Ovary (tissue), 10 donors: ENCODE measurements at places on chromosomes 5 and 9. TPM values are rescaled to one million over a fixed set of nuclear protein-coding genes. Genes with fewer than 3 reads are reported as not detected.

Gene KIF4B
- total RNA-seq: not detected

Gene PAEP
- total RNA-seq: 8.8 TPM

DNA sequence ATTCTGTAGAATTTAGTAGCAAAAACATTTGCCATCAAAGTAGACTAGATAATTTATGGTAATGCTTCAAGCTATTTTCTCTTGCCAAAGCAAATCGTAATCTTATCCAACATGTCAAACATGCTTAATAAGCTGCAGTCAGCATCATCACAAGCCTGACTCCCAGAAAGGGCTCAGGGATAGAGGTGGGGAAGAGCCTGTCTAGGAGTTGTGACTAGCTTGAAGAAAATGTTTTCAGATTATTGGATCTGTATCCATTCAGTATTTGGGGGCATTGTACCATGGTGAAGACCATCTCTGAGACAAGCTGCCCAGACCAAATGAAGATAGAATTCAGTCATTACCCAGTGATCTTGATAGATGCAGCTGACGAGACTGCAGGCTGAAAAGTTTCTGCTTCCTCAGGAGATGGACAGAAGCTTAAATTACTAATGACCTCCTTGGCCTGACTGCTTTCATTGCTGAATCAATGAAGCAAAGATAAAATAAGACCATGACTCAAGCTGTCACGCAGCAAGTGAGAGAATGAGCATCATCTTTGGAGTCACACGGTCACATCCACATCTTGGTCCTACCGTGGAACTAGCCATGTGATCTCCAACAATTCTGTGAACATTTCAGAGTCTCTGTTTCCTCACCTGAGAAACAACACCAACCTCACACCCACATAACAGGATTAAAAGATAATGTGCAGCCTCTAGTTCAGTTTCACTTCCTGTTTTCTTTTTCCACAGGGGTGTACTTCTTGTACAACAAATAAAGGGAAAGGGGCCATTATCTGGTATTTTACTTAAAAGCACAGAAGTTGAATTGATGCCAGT lies 9.4 kb downstream of the ERAP2 start:
- DNase-seq: no peak

DNA sequence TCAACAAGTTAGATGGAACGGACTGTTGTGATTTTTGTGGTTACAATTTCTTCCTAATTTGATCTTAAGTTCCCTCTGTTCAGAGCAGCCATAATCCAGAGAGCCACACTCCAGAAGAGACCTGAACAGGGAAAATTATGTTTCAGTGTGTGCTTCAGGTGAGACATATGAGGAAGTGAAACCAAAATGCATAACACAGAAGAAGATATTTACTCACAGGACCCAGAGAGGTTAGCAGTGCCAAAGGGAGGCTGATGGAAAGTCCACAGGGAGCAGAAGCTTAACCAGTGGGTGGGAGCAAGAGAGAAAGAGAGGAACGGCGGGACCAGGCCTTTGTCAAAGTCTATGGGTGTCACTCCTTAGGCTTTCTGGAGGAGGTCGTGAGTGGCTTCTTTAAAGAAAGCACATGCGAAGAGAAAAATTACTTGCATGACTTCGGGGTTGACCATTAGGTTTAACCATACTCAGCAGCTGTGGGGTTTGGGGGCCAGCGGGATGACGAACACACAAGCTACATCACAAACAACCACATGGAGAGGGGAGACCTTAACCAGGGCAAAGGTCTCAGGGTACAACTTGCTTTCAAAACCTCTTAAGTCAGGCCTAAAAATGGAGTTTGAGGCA lies 141.4 kb downstream of the MED10 start:
- no peak for DNase-seq

Gene STPG3
- total RNA-seq: not detected

GRCh38 chr5:71969460-71969859 lies 137.8 kb upstream of the MAP1B start:
- DNase-seq: no peak

DNA sequence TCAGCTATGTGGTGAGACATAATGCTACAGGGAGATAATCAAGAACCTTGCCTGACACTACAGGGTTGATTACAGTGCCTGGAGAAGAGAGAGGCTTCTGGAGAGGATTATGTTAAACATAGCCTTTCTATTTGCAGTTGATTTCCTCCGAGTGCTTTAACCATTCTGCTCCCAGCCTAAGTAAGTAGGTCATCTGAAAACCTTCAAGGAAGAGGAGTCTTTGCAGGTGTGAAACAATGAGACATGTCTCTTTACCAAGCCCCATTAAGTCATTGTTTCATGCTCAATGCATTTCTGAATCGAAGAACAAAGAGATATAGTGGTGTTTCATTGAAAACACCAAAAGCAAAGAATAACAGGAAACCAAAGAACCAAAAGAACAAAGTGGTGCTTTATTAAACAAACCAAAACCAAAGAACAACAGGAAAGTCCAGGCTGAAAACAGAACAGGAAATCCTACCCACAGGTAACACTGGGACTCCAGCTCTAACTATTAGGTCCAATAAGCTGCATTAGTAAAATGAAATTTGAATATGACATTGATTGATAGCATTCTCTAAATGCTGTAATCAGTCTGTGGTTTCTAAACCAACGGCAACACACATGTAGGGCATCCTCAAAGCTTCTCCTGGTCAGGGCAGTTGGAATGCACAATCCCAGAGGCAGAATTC lies 113.3 kb upstream of the SPATA31D4 start:
- no peak for DNase-seq

DNA sequence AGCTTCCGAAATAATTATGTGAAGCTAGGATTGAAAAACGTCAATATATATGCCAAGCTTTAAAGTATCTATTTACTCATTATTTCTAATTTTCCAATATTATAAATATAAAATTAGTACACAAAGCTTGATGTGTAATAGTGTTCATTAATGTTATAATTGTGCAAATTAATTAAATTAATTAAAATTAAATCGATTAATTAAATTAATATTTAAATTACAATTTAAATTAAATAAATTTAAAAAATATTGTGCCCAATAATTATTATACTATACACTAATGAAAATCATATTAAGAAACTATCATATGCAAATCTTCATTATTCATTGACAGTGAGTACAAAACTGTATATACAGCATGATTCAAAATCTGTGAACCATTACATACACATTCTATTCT lies 409.8 kb downstream of the FAM170A start:
- DNase-seq: no peak

DNA sequence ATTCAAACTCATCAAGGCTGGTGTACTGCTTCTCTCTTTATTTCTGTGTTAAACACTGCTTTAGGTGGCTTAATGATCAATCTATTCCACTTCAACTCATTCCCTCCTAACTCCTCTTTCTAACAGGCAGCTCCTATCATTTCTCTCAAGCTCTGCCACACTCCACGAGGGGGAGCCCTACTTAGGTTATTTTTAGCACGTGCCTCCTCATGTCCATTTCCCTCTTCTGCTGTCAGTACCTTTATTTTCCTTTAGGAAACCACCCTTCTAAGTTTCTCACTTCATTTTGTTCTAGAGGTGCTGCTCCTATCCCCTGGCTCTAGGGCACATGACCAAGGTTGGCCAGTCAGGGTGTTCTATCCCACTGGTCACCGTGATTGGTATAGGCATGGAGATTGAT lies 6.7 kb upstream of the BRINP1 start:
- no peak for DNase-seq

- DNase-seq: no peak
These were observed 66.8 kb upstream of the ADCY2 start for GRCh38 chr5:7329141-7329540.

- DNase-seq: peak; percentile 22
These were observed 97.1 kb downstream of the ENC1 start for GRCh38 chr5:74543162-74543995.

GRCh38 chr5:179393078-179393477 lies 47.8 kb upstream of the ADAMTS2 start:
- no peak for DNase-seq

- no peak for DNase-seq
These were observed 651 bp downstream of the TTC1 start for GRCh38 chr5:160009591-160009989.

DNA sequence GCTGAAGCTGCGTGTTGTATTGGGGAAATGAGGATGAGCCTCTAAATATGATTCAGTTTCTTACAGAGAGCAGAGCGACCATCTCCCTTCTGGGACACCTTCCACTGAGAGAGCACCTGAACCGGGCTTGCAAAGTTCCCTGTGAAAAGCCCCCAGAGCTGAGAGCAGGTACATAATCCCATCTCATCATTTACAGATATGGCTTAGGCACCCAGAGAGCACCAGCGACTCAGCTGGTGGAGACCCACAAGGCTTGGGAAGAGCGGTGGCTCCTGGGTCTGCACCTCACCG lies 324.3 kb upstream of the IRX4 start:
- DNase-seq: no peak

- no peak for DNase-seq
These were observed 82.6 kb upstream of the COL5A1 start for GRCh38 chr9:134559013-134559412.

- no peak for DNase-seq
These were observed 60.7 kb downstream of the MAT2B start for GRCh38 chr5:163565931-163566608.

- DNase-seq: peak; percentile 9
These were observed 16.4 kb upstream of the LPCAT1 start for GRCh38 chr5:1540166-1540565.

- no peak for DNase-seq
These were observed 219.2 kb downstream of the DCP2 start for GRCh38 chr5:113195771-113196170.

GRCh38 chr5:162274679-162275078 lies 207.1 kb downstream of the GABRG2 start:
- DNase-seq: no peak

GRCh38 chr9:114448706-114449105 lies 56.6 kb downstream of the WHRN start:
- DNase-seq: no peak

- DNase-seq: no peak
These were observed 19.8 kb downstream of the CKMT2 start for GRCh38 chr5:81252904-81253303.

DNA sequence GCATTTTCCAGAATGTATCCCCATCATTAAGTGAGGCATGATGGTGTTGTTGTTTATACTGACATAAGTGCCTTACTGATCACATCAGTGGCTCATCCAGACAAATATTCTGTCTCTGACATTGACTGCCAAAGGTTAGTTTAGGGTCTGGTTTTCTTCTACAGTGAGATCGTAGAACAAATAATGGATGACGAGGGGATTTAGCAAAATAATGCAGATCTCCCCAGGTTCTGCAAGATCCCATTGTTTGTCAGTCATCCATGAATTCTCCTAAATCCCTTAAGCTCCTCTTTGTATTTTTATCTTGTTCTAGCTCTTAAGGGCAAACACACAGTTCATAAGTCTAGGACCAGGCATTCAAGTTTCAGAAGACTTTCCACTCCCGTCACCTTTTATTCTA lies 93.1 kb upstream of the DHFR start:
- DNase-seq: no peak

DNA sequence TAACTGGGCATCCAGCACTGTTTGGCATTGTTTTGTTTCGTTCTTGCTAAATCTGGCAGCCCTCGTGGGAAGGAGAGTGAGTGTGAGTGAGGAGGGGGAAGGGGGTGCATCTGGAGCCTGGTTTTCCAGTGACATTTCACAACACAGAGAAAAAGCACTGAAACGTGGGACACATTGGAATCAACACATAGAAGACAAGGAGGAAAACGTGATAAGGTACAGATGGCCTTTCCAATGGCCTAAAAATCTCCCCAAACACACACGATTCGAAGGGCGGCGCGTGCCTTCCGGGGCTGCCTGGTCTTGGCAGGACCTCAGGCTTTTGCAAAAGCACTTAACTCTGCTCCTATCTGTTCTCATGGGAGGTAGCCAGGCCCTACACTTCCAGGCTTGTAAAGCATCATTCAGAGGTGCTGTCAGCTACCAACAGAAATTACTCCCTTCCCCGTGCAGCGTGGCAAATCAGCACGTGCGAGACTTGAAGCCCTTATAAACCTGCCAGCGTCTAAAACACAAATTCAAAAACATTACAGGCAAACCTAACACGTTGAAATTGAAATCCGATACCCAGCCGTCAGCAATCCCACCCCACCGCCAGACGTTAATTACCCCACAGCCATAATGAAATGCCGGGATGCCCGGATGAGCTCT lies 129.4 kb downstream of the OLFM1 start:
- no peak for DNase-seq

Gene NEUROG1
- not detected for total RNA-seq

- no peak for DNase-seq
These were observed 38.9 kb upstream of the IFNK start for GRCh38 chr9:27485158-27485557.

DNA sequence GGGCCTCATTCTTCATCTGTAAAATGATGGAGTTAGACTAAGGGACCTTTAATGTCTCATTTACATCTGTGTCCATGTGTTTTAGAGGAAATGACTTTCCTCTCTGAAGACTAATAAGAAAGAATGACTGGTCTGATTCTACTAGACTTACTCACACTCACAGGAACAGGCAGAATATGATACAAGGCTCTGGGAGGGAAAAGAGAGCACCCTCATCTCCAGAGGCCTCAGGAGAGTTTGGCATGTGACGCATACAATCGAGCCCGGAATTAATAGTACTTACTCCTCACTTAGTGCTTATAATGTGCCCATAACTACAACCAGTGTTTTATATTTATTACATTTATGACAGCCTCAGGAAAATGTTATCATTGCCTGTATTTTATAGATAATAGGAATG lies 608.7 kb downstream of the KCTD16 start:
- no peak for DNase-seq

Gene FCN2
- not detected for total RNA-seq

DNA sequence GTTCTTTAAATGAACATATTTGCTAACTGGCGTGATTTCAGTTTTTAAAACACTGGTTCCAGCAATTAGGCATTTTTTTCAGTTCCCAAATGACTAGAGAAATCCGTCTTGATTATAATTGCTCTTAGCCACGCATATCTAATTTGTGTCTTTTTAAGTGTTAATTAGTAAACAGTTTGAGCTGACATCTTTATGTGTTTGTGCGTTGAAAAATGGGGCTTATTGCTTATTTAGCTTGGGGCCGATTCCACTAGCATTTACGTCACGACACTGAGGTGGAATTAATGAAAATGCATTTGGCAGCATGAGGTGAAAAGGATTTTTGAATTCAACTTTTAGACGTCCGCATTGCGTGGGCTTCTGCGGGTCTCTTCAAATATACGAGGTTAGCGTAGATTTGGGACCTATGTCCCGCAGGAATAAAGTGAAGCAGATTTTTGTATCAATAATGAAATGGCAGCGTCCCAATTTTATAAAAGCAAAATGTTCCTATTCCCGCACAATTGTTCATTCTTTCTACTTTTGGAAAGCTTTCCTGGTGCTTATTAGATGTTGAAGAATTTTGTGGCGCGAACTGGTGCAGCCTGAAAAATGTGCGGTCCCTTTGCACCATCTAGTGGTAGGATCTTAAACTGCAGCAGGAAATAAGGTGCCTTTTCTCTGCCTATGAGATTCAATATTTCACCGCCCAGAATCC lies 122.7 kb upstream of the LMX1B start:
- peak; percentile 65 for DNase-seq

Gene LECT2
- not detected for total RNA-seq

- no peak for DNase-seq
These were observed 43.6 kb downstream of the FXN start for GRCh38 chr9:69079186-69079585.

- DNase-seq: no peak
These were observed 95.7 kb upstream of the EFNA5 start for GRCh38 chr5:107766439-107766838.

Gene SMIM33
- total RNA-seq: not detected

- peak; percentile 31 for DNase-seq
These were observed 438 bp upstream of the PAPPA start for GRCh38 chr9:116152941-116153764.
